ENCODE measurements at places on chromosomes 13 and 19. TPM values are rescaled to one million over a fixed set of nuclear protein-coding genes. Genes with fewer than 3 reads are reported as not detected.

Gene THAP8
- 2.1 TPM for total RNA-seq

Gene CYP4F11
- total RNA-seq = 1.0 TPM

Gene FRY
- 45.9 TPM for total RNA-seq

Gene HDGFL2
- 22.2 TPM for total RNA-seq

Gene ODAD3
- total RNA-seq = 0.48 TPM

Gene MICU2
- total RNA-seq = 67.7 TPM

- no peak for DNase-seq
Observed at GRCh38 chr13:80399340-80400163, 58.6 kb upstream of the SPRY2 start.

DNA sequence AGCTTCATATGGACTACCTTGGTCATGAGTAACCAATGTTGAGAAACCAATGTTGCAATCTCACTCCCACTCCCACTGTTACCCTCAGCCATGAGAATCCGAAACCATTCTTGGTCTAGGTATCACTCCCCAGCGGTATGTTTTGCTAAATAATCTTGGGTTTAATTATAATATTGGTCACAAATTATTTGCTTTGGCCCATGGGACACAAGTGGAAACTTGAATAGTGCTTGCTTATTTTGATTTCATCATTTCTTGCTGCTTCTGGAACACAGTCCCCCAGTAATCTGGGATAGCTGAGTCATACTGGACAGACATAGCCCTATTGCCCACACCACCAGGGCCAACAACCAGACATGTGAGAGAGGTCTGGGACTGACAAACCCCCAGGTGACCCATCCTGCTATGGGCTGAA, 171.6 kb upstream of the IPO5 start:
- DNase-seq = no peak

- no peak for DNase-seq
Observed at GRCh38 chr13:31444266-31444856, 244.6 kb downstream of the B3GLCT start.

- no peak for DNase-seq
Observed at GRCh38 chr19:57192077-57192420, 749 bp downstream of the ZNF264 start.

GRCh38 chr13:26497968-26498511, 59.4 kb upstream of the WASF3 start:
- DNase-seq = no peak

DNA sequence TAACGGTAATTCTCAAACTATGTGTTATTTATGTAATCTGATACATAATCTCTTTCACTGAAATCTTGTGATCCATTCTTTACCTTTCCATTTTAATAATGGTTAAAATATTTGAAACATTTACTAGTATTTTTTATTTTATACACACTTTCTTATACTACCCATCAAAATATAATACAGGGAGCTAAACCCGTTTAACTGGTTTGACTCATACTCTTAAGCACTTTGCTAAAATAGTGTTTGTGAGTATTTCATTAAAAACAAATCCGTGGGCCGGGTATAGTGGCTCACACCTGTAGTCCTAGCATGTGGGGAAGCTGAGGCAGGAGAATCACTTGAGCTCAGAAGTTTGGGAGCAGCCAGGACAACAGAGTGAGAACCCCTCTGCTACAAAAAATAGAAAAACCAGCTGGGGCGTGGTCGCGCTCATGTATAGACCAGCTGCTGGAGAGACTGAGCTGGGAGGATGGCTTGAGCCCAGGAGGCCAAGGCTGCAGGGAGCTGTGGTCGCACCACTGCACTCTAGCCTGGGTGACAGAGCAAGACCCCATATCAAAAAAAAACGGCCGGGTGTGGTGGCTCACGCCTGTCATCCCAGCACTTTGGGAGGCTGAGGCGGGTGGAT, 43.8 kb upstream of the DCUN1D2 start:
- no peak for DNase-seq

- no peak for DNase-seq
Observed at GRCh38 chr19:41707871-41708371, 505 bp upstream of the CEACAM5 start.

GRCh38 chr19:934865-935479, 9.1 kb downstream of the ARID3A start:
- no peak for DNase-seq

DNA sequence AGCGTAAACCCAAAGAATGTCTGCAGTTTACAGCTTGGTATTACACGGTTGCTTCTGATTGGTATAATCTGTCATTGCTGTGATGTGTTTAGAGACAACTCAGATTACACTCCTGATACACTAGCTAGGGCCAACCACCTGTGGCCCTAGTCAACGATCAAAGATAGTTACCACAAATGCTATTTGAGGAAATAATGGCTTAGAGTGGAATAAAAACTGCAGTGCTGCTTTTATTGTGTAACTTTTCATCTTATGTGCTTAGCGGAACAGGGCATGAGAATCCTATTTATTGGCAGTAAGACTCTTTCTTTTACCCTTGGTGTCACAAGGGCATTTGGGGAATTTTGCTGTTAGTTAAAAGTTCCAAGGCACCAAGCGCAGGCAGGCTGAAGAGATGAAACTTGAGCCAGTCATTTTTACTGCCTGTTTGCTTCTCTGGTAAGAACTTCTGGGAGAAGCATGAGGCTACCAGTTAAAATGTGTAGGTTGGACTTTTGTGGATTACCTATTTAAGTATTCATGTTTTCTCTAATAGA, 363.3 kb downstream of the KCNRG start:
- DNase-seq = no peak

GRCh38 chr13:41282129-41282571, 18.8 kb upstream of the MTRF1 start:
- DNase-seq = no peak

DNA sequence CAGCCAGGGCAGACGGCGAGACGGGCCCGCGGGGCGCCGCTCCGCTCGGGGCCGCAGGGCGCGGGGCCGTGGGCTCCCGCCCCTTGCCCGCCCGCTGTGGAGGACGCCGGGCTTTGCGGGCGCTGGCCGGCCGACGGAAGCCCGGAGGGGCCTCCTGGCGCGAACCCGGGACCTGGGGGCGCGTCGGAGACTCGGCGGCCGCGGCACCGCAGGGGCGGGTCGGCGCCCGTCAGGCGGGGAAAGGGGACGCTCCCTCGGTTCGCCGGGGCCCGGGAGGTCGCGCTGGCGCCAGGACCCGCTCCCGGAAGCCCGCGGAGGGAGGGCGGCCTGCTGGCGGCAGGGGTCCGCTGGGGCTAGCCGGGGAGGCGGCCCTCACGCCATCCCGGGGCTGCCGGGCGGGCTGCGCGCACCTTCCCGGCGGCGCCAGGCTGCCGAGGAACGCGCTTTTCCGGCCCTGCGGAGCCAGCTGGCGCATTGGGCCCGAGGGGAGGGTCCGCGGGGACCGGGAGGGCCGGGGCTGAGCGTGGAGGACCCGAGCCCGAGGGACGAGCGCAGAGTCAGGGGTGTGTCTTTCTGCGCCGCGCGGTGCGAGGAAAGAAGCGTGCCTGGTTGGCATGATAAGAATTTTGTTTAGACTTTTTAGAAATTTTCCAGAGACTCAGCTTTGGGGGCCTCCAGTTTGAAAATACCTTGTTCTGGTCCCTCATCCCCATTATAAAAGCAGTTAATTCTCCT, 511 bp downstream of the GARRE1 start:
- DNase-seq = no peak

- no peak for DNase-seq
Observed at GRCh38 chr13:28610996-28611395, 47.9 kb upstream of the POMP start.

- DNase-seq = no peak
Observed at GRCh38 chr13:31947506-31947905, 84.1 kb upstream of the FRY start.

DNA sequence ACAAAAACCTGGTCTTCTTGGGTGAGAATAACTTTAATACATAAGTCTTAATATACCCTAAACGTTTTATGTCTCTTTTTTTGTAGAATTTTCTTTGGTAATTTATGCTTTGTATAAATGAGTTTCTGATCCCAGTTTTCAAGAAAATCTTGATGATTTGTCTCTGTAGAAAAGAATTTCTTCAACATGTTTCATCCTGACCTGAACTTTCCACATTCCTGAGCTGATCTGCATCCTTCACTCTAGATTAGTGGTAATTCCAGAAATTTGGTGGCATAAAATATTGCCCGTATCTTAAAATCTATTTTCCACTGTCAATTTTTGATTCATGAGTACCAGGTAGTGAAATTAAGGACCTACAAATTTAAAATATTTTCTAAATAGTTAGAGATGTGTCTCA, 16.3 kb downstream of the ZNF714 start:
- DNase-seq = no peak

GRCh38 chr13:113650731-113651148, 7.3 kb downstream of the ATP4B start:
- no peak for DNase-seq

GRCh38 chr13:112974671-112975070, 5.7 kb downstream of the MCF2L start:
- no peak for DNase-seq

- no peak for DNase-seq
Observed at GRCh38 chr19:8445488-8446001, 770 bp downstream of the HNRNPM start.

- no peak for DNase-seq
Observed at GRCh38 chr13:60112771-60113170, 51.0 kb downstream of the DIAPH3 start.

Data from urinary bladder (tissue), 4 donors.